ENCODE measurements at places on chromosomes 4 and X.

DNA sequence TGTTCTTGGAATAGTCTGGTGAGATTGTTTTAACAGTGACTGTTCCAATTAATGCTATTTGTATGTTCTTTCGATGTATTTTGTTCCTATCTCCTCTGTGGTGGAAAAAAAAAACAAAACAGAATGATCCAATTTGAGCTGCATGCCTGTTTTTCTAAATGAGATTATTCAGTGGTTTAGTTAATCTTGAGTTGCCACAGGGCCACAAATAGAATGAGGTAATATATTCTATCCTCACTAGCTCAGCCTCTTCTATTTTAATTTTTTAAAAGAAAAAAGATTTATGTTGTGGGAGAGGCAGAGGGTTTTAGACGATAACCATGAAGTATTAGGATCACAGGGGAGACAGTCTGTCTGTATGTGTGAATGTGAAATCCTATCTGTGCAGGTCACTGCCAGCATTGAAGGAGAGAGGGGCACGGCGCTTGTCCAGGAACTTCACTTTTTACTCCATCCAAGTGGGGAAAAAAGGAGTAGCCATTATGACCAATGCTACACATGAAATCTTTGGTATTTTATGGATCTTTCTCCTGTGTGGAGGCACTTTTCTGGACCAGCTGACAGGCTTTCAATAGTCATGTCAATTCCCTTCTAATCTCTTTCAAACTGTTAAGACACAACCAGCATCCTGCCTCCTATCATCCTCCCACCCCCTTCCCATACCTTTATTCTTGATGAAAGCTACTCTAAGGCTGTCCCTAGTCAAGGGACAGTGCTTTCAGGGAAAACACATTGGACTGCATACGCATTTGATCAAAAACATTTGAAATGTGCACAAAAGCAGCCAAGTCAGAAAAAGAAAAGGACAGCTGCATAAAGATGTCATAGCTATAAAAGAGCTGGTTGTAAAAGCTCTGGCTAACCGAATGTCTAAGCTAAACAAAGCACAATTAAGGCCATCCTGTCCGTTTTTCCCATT is 1063.8 kb upstream of the INTU start:
- no peaks in the 10 kb centered on the region for H3K27me3 ChIP-seq
- no peak overlapping the region for H3K4me3 ChIP-seq
- no peak overlapping the region for H3K27ac ChIP-seq
- H3K36me3 ChIP-seq: no peaks in the 10 kb centered on the region
- no peaks in the 10 kb centered on the region for H3K4me1 ChIP-seq

GRCh38 chr4:113849771-113850170 is 88.2 kb upstream of the CAMK2D start:
- H3K27me3 ChIP-seq: no peaks in the 10 kb centered on the region
- no peaks in the 10 kb centered on the region for H3K36me3 ChIP-seq
- no peak overlapping the region for H3K27ac ChIP-seq
- no peak for DNase-seq
- H3K4me1 ChIP-seq: no peaks in the 10 kb centered on the region
- H3K4me3 ChIP-seq: no peak overlapping the region

GRCh38 chr4:73213916-73214653 is 44.5 kb downstream of the ANKRD17 start:
- no peak for DNase-seq
- H3K36me3 ChIP-seq: no peaks in the 10 kb centered on the region
- no peak overlapping the region for H3K4me3 ChIP-seq
- H3K27ac ChIP-seq: no peak overlapping the region
- peaks cover 5% of the 10 kb centered on the region for H3K4me1 ChIP-seq
- H3K27me3 ChIP-seq: no peaks in the 10 kb centered on the region

DNA sequence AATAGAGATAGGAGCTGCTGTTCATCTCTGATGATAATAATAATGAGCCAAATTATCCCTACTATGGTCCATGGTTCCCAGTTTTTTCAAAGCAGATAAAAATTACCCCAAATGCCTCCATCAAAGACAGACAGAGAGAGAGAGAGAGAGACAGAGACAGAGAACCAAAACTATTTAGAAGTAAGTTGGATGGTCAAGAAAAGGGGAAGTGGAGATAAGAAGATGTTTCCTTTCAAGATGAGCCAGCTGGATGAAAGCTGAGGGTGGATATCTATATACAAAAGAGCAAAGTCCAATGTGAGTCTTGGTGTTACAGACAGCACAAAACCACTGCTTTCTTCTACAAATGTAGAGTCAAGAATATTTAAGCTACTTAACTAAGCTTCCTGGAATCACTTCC is 173.9 kb downstream of the GRIA3 start:
- no peaks in the 10 kb centered on the region for H3K4me1 ChIP-seq
- no peak overlapping the region for H3K27ac ChIP-seq
- H3K4me3 ChIP-seq: no peak overlapping the region
- no peaks in the 10 kb centered on the region for H3K27me3 ChIP-seq

DNA sequence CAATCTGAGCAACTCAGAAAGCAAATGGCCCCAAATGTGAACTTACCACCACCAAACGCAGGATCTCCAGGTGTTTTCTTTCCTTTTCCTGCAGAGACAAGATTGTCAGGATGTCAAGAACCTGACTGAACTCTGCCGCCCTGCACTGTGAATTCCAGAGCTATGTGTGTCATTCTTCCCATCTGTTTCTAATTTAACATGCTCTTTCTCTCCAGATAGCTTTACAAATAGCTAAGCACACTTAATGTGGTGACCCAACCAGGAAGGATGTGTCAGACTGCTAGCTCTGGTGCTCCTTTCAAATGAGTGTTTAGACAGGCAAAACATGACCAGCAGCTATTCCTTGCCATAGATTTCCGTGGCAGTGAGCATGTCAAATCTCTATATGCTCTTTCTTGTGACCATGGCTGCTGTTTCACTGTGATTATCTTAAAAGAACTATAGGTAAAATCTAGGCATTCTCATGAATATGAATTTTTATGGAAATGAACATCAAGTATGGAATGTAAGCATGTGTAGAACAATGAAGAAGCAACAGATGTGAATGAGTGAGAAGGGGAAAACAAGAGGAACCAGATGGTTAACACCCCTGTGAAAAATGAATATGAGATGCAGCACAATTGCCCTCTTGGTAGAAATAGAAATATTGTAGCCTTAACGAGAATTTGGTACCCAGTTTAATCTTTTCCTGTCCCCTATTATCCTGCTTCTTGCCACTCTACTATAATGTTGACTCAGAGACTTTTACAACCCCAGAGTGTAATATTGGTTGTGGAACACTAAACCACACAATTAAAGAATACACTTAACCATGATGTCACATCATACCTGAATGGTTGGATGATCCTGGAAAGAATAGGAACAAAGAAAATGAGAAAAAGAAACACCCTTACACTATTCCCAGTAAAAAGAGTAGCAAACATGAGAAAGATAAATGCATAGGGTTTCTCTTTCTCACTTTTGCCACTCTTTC is 247.8 kb upstream of the DKK2 start:
- H3K27me3 ChIP-seq: no peaks in the 10 kb centered on the region
- no peak overlapping the region for H3K27ac ChIP-seq
- peaks cover 3% of the 10 kb centered on the region for H3K4me1 ChIP-seq

GRCh38 chrX:363621-364375 is 22.9 kb downstream of the PPP2R3B start:
- H3K27me3 ChIP-seq: no peaks in the 10 kb centered on the region
- no peaks in the 10 kb centered on the region for H3K4me1 ChIP-seq
- no peaks in the 10 kb centered on the region for H3K36me3 ChIP-seq
- DNase-seq: no peak
- H3K4me3 ChIP-seq: no peak overlapping the region
- H3K27ac ChIP-seq: no peak overlapping the region

DNA sequence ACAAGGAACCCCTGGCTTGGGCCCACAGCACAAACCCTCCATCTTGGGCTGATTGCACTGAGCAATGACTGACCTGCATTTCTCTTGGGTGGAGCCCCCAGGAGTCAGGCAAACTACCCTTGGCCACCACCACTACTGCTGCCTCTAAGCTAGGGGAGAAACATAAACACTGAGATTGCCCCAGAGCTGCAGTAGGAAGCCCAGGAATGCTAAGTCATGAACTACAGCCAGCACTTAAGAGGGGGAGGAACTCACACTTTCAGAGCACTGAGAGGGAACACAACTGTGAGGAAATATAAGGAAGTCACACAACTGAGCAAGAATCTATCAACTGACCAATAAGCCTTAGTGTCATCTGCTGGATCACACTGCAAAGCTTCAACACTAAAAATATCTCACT is 111.6 kb upstream of the PPP3CA start:
- H3K27ac ChIP-seq: no peak overlapping the region
- no peak overlapping the region for H3K4me3 ChIP-seq

DNA sequence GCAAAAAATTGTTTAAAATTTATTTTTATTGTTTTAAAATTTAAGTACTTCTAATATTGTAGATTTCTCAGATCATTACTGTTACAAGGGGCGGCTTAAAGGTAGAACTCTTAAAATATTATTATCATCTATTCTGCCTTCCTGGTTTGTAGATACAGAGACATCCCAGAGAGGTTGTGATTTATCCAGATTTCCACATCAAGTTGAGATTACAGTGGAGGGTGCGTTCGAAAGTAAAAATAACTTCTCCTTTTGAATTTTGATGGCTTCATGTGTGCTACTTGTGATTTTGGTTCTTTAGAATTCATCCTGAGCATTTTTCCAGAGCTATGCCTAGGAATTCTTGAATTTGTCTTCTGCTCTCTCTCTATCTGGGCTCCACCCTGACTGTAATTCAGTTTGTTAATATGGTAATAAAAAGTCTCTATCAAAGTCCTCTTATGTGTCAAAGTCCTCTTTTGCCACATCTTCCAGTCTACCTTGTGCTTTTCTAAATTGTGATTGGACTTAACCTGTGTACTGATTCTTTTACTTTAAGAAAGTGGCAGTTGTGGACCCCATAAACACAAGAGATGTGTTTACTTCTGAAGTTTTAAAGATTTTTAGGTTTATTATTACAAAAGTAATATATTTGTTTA is 37.2 kb downstream of the CLCN3 start:
- no peaks in the 10 kb centered on the region for H3K27me3 ChIP-seq
- peaks cover 24% of the 10 kb centered on the region for H3K4me1 ChIP-seq
- no peaks in the 10 kb centered on the region for H3K36me3 ChIP-seq
- no peak overlapping the region for H3K4me3 ChIP-seq

Data from hepatocyte (in vitro differentiated cells).